ENCODE measurements at places on chromosomes 6 and 20. TPM values are rescaled to one million over a fixed set of nuclear protein-coding genes. Genes with fewer than 3 reads are reported as not detected.
A peak's percentile ranks its signal among the peaks of the same experiment; 100 is the strongest.

The MICB gene
- 1.4 TPM for total RNA-seq

DNA sequence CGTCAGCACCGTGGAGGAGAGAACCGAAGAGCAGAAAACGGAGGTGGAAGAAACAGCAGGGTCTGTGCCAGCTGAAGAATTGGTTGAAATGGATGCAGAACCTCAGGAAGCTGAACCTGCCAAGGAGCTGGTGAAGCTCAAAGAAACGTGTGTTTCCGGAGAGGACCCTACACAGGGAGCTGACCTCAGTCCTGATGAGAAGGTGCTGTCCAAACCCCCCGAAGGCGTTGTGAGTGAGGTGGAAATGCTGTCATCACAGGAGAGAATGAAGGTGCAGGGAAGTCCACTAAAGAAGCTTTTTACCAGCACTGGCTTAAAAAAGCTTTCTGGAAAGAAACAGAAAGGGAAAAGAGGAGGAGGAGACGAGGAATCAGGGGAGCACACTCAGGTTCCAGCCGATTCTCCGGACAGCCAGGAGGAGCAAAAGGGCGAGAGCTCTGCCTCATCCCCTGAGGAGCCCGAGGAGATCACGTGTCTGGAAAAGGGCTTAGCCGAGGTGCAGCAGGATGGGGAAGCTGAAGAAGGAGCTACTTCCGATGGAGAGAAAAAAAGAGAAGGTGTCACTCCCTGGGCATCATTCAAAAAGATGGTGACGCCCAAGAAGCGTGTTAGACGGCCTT is 41.6 kb downstream of the ZBTB2 start:
- no peak for DNase-seq

The PLCB1 gene
- total RNA-seq: 17.1 TPM

The SLX4IP gene
- 7.1 TPM for total RNA-seq

DNA sequence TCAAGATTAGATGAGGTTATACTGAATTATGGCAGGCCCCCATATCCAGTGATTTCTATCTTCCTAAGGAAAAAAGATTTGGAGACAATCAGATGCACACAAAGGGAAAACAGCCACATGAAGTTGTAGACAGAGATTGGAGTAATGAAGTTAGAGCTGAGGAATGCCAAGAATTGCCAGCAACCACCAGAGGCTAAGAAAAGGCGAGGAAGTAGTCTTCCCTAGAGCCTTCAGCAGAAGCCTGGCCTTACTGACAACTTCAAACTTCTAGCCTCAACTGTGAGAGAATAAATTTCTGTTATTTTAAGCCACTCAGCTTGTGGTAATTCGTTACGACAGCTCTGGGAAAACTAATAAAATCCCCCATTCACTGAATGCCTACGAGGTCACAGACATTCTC is 473.9 kb downstream of the COL12A1 start:
- no peak for DNase-seq

DNA sequence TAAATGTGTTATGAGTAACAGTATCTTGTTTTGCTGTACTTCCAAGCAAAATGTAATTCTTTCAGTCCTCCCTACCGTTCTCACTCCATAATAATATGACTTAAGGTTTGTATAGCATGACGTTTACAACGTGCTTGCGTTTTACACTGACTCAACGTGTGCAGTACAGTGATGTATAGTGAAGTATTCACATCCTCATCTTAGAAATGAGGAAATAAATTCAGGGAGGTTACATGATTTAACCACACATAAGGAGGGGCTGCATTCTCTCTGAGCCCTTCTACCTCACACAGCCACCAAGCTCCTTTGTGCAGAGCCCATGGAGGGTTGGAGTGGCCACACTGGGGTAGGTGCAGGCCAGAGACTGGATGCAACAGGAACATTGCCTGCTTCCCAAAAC is 164.5 kb downstream of the MTHFD1L start:
- DNase-seq: no peak

The SULF2 gene
- total RNA-seq: 241 TPM

The SLC35D3 gene
- total RNA-seq: not detected

The GPLD1 gene
- 1.2 TPM for total RNA-seq

GRCh38 chr6:25172819-25173218 is 106.4 kb upstream of the CARMIL1 start:
- no peak for DNase-seq

GRCh38 chr6:37308069-37308815 is 45.5 kb upstream of the RNF8 start:
- DNase-seq: no peak

DNA sequence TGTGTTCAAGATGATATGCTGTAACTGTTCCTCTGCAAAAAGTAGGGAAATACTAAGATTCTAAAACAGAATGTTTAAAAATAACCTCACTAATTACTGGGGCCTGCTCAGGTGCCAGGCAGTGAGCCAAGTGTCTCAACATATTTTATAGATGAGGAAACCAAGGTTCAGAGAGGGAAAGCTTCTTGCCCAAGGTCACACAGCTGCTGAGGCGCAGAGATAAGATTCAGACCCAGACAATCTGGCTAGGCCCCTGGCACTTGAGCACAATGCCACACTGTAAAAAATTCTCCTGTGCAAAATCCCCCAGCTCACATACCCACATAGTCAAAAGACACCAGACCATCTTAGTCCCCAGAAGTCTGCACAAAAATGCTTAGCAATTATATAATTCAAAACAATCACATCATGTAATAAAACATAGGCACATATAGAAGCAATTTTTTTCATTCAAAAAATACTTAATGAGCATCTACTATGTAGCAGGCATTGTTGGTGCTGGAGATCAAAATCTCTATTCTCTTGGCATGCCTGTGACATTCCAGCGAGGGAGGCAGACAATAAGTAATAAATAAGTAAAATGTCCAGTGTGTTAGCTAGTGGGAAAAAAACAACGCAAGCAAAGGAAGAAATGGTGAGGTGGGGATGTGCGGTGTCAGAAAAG is 10.3 kb downstream of the PREX1 start:
- DNase-seq: no peak

The EYS gene
- total RNA-seq: not detected

The MATN4 gene
- not detected for total RNA-seq

DNA sequence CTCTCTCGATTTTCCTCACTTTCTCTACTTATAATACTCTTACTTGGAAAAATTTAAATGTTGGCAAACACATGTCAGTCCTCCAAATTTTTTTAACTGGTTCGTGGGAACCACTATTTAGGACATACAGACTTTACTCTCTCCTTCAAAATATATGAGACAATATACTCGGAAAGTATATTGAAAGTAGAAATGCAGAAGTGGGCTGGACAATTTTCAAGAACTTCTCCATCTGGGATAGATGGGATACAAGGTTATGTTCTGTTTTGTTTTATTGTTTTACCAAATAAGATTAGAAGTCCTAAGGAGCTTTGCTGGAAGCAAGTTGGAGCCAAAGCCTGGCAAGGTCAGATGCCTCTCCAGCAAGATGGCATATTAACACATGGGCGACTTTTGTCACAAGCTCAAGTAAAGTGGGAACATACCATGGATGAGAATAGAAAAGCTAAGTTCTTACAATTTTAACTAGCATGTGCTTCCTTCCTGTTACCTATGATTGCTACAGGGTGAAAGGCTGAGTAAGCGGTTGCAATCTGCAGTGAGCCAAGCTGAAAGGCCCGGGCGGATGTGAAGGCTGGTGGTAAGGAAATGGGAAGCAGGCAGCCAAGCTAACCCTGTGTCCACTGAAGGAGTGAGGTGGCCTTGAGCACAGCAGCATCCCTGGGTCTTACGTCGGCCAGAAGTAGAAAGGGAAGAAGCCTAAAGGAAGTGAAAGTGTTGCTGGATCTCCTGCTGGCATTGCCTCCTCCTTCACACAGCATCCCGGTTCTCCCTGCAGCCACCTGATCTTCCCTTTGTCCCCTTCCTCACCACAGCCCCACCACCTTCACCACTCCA is 7.1 kb downstream of the MAP3K5 start:
- peak; percentile 69 for DNase-seq

DNA sequence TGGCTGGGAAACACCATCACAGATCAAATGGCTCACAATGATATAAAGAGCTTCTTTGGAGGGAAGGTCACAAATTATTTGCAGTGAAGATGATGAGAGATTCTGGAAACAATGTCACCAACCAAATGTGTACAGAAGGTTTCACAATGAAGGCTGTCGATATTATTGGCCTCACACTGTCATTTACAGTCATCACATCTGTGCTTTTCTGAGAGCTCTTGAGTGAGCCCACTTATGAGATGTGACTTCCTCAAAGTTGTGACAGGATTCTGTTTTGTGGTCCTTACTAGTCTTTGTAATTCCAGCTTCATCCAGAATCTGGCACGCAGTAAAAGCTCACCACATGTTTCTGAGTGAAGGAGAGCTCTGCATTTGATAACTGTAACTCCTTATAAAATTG is 133.6 kb downstream of the LMBRD1 start:
- DNase-seq: no peak

DNA sequence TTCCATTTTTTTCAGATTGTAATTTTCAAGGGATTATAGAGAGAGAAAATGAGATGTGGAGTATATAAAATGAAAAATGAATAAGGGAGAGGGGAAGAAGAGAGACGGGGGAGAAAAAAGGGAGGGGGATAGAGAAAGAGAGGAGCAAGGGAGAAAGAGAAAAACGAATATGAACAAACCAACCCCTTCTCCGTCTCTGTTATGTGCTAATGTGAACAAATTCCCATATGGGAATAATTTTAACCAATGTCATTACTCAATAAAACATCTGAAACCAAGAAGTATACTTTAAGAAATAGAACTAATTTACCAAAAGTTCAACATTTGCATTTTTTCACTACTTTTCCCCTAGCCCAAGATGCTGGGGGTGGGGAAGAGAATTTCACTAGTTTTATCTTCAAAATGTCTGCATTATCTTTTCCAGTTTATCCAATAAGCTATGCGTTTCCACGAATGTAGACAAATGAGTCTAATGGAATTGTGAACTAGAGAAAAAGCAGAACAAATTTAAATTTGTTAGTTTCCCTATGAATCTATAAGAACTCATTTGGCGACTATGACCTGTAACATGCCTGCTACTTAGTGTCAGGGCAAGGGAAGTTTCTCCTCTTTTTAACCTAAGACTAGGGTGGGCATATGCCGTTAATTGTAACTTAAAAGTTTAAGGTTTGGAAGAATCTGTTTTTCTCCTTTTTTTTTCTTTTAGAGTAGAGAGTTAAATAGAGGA is 286.3 kb downstream of the BTBD9 start:
- no peak for DNase-seq

- no peak for DNase-seq
Observed at GRCh38 chr6:7921632-7922092, 11.1 kb upstream of the TXNDC5 start.

The TAGAP gene
- total RNA-seq: 10.3 TPM

The OR14J1 gene
- total RNA-seq: not detected

- no peak for DNase-seq
Observed at GRCh38 chr20:13245250-13245723, 24.2 kb downstream of the ISM1 start.

- DNase-seq: no peak
Observed at GRCh38 chr6:506508-506907, 115.0 kb downstream of the IRF4 start.

The MCHR2 gene
- total RNA-seq: not detected

GRCh38 chr20:676967-677366 is 1.4 kb upstream of the SCRT2 start:
- DNase-seq: no peak

The SLC17A1 gene
- not detected for total RNA-seq

DNA sequence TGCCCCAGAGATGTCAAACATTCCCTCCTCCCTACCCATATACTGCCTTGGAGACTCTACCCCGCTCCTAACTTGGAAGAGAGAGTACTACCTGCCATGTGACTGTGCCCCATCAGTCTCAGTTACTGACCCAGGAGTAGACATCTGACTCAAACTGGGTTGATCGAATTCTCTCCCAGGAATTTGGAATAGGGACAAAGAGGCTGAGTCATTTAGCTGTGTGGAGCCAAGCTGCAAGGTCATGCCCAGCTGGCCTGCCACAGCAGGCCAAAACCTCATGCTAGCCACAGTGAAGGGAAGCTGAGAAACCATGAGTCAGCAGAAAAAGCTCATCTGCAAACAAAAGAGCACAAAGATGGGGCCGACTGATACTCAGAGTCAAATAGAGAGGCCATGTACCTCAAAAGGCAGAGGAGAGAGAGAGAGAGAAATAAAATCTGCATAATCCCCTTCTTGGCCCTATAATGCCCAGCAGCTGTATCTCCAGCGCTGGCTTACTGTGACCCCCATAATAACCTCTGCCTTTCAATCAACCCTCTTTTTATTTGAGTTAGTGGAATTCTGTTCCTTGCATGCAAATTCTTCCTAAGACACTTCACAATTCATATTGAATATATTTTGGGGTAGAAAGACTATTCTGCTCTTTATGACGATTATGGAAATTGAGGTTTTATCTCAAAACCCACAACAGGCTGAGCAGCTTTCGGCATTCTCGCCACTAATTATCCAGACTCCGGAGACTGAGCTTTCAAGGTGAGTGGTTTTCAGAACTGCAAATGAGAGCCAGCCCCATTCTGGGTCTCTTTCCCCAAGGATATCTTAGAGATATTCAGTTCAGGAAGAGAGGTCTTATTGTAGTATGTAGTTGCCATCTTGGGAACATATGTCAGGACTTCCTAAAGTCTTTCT is 21.4 kb upstream of the AKIRIN2 start:
- DNase-seq: peak; percentile 41

DNA sequence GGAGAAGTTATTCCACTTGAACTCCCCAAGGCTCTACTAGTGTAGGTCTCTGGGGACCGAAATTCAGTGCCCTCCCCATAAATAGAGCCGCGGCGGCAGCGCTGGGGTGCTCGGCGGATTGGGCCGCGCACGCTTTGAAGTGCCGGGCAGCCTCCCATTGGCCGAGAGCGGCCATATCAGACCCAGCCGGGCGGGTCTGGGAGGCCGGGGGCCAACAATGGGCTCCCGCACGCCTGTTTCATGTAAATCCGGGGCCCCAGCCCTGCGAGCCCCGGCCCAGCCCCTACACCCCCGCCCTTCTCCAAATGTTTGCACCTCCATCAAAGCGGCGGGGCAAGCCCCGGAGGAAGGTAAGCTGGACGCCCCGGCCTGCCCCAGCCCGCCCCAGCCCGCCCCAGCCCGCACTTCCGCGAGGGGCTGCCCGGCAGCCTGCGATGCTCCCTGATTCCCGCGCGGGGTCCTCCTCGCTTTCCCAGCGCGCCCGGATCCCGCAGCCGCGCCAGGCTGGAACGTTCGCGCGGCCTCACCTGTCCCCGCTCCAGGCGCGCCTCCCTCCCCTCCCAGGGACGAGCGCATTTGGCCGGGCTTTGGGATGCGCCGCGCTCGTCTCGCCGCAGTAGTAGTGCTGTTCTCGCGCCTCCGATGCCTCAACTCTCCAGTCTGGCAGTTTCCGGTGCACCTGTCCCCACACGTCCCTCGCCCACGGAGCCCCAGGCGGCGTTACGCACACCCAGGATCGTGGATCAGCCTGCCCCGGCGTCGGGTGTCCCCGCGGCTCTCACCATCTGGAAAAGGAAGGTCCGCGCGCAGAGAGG is at the start of gene TBXT:
Gene TBXT (minus strand): TSS at position 51 of the 815 bp plus-strand sequence. CDS start 260 bp downstream, outside the sequence.
- DNase-seq: no peak

DNA sequence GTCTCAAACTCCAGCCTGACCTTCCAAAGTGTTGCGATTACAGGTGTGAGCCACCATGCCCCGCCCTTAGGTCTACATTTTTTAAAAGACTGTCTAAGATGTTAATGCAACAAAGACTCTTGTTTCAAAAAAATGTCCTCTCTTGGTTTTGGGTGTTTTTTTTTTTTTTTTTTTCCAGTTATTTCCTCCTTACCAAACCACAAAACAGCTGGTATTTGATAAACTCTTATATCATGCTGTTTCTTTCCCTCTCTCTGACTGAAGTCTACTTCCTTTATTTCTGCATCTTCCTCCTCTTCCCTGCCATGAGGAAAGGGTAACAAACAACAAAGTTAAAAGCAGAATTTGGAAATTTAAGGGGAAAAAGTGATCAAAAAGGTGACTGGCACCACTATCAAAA is 21.2 kb downstream of the STK38 start:
- DNase-seq: no peak
